Hair follicular keratinocyte (primary cell): ENCODE measurements at places on chromosomes 6 and 20. TPM values are rescaled to one million over a fixed set of nuclear protein-coding genes. Genes with fewer than 3 reads are reported as not detected.

The HLA-G gene
- 0.23 TPM in 1 of 2 replicates, not detected in the other for total RNA-seq

The OOEP gene
- 0.11 TPM in 1 of 2 replicates, not detected in the other for total RNA-seq

The SLCO4A1 gene
- total RNA-seq: 0.38 and 0.55 TPM in 2 replicates

The ZNF165 gene
- 3.0 and 4.7 TPM in 2 replicates for total RNA-seq

The HMGCLL1 gene
- 0.39 and 0.65 TPM in 2 replicates for total RNA-seq

The LY6G6D gene
- total RNA-seq: not detected in 2 replicates

The HLA-DQB1 gene
- total RNA-seq: 9.0 and 17.6 TPM in 2 replicates
